ENCODE measurements at places on chromosomes 4 and X.

DNA sequence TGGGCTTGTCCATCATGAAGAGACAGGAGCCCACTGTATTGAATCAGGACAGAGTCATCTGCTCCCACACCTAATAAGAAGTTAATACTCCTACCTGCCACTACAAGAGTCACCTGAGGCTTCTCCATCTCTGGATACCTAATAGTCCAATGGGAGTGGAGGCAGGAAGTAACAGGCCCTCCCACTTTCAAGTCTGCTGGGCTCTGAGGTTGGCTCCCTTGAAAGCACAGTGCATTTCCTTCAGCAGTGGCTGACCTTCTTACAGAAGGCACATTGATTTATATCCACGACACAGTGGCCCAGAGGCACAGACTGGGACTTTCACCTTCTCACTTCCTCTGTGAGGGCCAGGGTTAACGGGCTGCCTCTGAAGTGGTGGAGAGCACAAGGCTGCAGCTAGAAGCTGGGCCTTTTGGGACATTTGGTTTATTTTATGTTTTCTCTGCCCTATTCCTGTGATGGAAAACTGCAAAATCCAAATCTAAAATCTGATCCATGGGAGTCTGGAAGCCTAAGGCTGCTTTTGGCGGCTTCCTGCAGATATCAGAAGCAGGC, 38.1 kb downstream of the FRG2 start:
- no peak for DNase-seq

GRCh38 chr4:55079451-55080173, 45.8 kb downstream of the KDR start:
- DNase-seq, result no peak

GRCh38 chr4:184536065-184536880, 61.9 kb upstream of the IRF2 start:
- no peak for DNase-seq

DNA sequence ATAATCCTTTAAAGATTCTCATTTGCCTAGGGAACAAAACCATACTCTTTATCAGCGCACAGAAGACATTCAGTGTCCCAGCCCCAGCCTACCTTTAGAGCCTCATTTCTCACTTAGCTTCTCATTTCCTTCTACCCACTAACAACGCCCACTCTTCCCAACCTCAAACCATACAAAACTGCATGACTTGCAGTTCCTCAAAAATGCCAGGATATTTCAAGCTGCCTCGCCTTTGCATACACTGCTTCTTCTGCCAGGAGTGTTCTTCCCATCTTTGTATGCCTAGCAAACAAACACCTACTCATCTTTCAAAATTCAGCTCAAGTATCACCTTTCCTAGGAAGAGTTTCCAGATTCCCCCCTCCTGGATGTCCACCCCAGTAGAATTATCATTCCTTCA, 129.9 kb upstream of the ADGRL3 start:
- no peak for DNase-seq

DNA sequence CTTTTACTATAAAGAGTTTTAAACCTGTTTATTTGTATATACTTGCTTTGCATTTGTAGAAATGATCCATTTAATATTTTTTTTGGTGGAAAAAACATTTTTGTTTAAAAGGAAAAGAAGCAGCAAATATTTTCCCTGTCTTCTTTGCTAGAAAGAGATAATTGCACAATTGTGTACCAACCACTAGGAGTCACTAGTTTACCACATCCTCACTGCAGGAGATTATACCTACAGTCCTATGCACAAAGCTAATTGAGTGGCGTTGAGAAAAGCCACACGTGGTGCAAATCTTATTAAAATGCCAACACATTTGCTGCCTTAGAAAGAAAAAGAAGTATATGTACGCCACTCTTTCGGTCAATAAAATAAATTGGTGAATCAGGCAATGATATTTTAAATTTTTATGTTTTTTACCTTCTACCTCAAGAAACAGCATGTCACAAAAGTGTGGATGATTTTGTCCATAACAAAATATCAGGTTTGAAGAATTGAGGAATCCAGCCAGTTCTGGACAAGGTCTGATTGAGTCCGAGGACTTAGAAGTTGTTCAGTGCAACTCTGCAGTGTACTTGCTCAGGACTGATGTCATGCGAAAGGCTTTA, 102.9 kb downstream of the GRXCR1 start:
- DNase-seq, result peak; percentile 45

DNA sequence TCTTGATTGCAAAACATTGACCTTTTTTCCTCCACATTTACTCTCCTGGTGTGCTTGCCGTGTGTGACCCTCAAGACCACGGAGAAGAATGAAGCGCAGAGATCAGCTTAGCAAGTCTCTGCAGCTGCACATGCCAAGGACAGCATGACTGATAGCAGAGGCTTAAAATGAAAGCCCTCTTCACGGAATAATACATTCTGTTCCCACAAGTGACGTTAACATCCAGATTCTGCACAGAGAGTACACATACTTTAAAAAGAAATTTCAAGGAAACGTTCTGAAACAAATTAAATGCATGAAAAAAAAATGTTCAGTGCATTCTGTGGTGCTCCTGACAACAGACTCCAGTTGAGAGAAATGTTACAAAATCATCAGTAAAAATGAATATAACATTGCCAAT, 60.9 kb downstream of the SLC7A11 start:
- DNase-seq, result peak; percentile 32

- DNase-seq, result no peak
Observed at GRCh38 chr4:187586892-187587291, 408.7 kb upstream of the ZFP42 start.

GRCh38 chr4:173002830-173003561, 165.6 kb upstream of the GALNT7 start:
- no peak for DNase-seq

GRCh38 chrX:134741746-134742145, 83.5 kb upstream of the PLAC1 start:
- no peak for DNase-seq

DNA sequence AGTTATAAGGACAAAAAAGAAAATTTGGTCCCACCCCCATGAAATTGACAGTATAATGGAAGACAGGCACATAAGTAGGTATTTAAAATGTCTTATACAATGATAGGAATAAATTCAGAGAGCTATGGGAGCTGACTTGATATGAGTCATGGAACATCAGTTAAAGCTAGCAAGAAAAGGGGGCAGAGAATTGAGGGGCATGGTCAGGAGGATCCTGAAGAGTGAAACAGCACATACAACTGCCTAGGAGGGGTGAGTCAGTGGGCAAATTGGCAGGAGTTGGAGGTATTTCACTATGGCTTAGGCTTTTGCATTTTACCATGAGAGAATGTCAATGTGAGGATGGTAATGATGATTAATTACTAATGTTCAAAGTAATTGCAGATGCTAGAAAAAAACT, 95.4 kb upstream of the BANK1 start:
- no peak for DNase-seq

- DNase-seq, result peak; percentile 20
Observed at GRCh38 chr4:54228961-54229501, at the start of gene PDGFRA. Gene PDGFRA (plus strand): TSS chr4:54229293. CDS start chr4:54258769, 29,476 bp downstream.

- DNase-seq, result no peak
Observed at GRCh38 chr4:105399532-105400161, 74.2 kb downstream of the PPA2 start.

GRCh38 chr4:168832763-168833575, 177.1 kb downstream of the CBR4 start:
- peak; percentile 42 for DNase-seq

GRCh38 chrX:39019056-39019455, 217.8 kb downstream of the MID1IP1 start:
- no peak for DNase-seq

- DNase-seq, result peak; percentile 38
Observed at GRCh38 chrX:13876652-13877051, 59.8 kb upstream of the GPM6B start.

GRCh38 chr4:114156371-114156770, 176.9 kb upstream of the ARSJ start:
- DNase-seq, result no peak

GRCh38 chr4:165873298-165874071, 448 bp downstream of the TLL1 start:
- DNase-seq, result peak; percentile 36

- no peak for DNase-seq
Observed at GRCh38 chr4:160265836-160266235, 1163.0 kb downstream of the RAPGEF2 start.

DNA sequence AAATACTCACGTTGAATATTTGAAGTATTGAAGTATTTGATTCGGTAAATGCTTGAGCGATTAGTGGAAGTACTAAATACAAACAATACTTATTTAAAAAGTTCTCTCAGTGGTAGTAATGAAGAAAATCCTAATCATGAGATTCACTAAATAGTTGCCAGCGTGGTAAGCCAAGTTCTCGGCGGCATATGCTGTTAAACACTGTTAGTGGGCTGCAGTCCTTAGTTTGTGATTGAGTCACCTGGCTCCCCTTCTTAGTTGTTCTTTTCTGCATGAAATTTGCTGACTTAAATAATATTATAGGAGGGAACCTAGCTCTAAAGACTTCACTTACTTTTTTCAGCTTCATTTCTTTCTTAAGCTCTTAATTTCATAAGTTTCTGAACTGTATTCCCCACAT, 51.4 kb downstream of the STIM2 start:
- no peak for DNase-seq

DNA sequence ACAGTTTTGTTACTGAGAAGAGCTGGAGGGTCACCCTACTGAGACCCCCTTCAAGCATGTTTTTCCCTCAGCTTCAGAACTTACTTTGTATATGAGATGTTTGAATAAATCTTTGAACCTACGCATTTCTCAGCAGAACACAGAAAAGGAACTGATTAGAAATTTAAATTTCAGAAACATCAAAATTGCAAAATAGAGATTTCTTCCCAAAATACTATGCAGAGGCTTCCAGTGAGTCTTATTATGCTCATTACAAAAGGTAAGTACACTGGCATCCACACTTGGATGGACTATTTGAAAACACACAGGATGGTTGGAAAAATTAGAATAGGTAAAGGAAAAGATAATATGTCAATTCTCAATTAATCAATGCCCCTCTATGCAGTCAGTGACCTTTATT, 91.2 kb downstream of the COX7B2 start:
- DNase-seq, result no peak

- DNase-seq, result no peak
Observed at GRCh38 chrX:111264385-111264784, 5.9 kb downstream of the CAPN6 start.

- no peak for DNase-seq
Observed at GRCh38 chr4:88382621-88383020, 4.0 kb downstream of the HERC6 start.

DNA sequence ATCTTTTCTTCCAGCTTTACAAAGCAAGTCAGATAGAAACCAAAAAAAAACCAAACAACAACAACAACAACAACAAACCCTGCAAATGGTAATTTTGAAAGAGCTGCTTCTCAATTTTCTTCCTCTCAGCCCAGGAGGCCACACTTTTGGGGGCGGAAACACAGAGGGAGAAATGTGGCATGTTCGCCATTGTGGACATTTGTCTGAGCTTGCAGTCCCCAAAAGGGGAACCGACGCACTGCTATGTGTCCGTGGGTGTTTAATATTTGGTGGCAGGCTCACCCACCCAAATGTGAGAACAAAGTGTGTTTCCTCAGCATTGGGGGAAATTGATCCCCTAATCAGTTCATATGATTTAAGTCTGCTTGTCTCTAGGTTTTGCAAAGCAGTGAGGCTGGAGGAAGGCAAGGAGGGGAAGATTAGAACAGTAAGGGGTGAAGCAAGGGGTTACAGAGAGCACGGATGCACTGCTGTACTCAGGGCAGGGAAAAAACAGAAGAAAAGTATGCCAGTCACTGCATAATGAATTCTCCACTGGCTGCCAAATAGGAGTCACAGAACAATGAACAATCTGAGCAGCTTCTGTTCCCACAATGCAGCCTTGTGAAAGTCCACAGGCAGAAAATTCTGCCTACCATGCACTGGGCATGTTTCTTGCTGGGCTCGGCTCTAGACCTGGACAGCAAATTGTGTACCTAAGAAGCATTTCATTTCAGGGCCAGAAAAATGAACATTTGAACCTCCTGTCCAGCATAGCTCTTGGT, 74.7 kb upstream of the GPM6B start:
- DNase-seq, result peak; percentile 85

DNA sequence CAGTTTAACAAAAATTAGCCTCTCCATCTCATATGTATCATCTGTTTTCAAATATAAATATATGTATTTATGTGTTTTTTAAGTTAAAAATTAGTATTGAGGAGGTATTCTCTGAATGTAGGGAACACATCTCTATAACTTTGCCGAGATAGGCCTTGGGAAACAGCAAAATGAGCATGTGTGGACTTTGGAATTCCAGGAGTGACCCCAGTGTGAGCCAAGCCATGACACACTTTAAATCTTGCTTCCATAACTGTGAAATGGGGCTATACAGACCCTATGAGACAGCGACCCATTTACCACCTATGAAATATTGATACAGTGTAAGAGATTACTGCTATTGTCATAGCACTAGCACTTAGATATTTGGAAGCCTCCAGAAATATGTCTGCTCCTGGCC, 58.8 kb downstream of the FRMPD4 start:
- no peak for DNase-seq

GRCh38 chr4:55399581-55399980, 3.8 kb downstream of the TMEM165 start:
- DNase-seq, result no peak

DNA sequence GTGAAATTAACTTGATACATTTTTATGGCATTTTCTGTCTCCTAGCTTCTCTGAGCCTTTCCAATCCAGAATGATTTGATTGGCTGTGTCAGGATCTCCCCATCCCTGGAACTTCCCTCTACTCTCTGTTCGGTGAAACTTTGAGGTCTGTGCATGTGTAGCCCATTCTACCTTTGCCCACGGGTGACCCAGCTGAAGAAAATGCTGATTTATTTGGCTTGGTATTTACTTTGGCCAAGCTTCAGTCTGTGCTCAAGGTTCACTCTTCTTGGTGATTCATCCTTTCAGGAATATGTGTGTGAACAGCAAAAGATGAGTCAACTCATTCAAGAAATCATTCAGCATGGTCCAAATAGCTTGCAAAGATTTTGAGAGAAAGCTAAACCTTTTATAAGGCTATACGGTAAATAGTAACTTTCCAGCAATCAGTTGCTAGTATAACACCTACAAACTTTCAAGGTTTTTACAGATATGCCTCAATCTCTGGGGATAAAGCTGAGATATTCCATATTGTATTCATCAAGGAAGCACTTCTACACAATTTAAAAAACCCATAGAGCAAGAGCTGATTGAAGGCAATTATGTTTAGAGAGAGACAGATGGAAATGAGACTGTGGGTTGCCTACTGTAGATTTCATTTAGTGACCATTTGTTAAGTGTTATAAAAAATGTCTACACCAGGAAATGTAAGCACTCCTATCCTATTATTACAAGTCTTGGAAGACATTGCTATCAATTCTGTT, 233.9 kb upstream of the CXXC4 start:
- DNase-seq, result no peak

- DNase-seq, result peak; percentile 32
Observed at GRCh38 chr4:15493411-15493810, 23.7 kb downstream of the CC2D2A start.

GRCh38 chr4:79964400-79965211, 108.4 kb downstream of the ANTXR2 start:
- DNase-seq, result peak; percentile 23

- no peak for DNase-seq
Observed at GRCh38 chrX:23387550-23388184, 53.0 kb downstream of the PTCHD1 start.

DNA sequence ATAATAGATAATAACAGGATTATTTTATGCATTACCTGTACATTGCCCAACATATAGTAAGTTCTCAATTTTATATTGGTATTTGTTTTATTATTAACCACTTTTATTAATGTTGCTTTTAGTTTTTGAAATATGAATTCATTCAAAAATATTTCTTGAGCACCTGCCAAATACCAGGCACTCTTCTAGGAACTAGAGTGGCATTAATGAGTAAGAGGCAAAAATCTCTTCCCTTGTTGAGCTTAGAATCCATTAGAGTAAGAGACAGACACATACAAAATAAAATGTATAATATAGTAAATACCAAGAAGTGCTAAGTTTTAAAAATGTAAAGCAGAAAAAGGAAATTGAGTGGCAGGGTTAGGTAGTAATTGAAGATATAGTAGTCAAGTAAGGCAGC, 45.8 kb downstream of the TET2 start:
- DNase-seq, result no peak

Measured in Ammon's horn (tissue), 1 donor.